Anterior cingulate cortex (tissue), 58 donors: ENCODE measurements at places on chromosomes 7 and 10.

GRCh38 chr7:74633451-74633921, 24.0 kb upstream of the GTF2I start:
- DNase-seq: no peak

GRCh38 chr10:6542999-6543430, 37.1 kb downstream of the PRKCQ start:
- no peak for DNase-seq

DNA sequence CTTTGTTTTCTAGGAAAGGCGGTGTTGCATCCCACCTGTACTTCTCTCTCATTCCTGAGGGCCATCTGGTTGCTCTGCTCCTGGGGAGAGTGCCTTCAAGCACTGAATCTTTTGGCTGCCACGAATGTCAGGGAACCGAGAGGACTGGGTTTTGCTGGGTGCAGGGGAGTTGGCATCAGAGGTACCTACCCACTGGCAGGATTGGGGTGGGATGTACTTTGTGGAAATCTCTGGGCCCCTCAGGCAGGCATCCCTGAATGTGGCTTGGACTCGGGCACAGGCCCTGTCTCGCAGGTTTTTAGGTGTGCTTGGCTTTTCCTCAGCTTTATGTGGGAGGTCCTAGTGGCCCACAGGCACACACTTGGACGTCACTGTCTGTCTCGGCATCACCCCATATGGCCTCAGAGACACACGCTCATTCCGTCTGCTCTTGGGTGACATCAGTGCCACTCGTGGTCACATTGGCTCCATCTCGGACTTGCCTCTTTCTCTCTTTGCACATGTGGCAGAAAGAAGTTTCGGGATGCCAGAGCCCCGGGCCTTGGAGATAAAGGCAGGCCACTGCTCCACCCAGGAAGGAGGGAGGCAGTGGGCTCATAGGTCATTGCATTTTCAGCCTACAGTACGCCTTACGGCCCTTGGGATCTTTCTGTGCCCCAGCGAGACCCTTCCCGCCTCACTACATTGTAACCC, 325.6 kb downstream of the ZNF716 start:
- no peak for DNase-seq

- DNase-seq: no peak
These were observed 1407.5 kb upstream of the LRRTM3 start for GRCh38 chr10:65518379-65518778.

- no peak for DNase-seq
These were observed 15.5 kb downstream of the WDR86 start for GRCh38 chr7:151394076-151395035.

DNA sequence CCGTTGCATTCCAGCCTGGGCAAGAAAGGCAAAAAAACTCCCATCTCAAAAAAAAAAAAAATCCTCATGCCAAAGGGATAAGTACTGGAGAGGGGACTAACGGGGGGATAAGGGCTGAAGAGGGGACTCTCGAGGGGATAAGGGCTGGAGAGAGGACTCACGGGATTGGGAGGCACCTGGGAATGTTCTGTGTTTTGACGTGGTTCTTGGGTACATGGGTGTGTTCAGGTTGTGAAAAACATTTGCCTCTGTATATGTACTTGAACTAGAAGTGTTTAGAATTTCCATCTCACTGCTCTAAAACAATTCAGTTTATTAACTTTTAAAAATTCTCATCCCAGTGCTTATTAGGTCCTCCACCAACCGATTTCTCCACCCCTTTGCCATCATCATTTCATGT, 4.5 kb downstream of the FKBP6 start:
- no peak for DNase-seq

GRCh38 chr10:109988212-109988596, 19.6 kb upstream of the ADD3 start:
- no peak for DNase-seq

DNA sequence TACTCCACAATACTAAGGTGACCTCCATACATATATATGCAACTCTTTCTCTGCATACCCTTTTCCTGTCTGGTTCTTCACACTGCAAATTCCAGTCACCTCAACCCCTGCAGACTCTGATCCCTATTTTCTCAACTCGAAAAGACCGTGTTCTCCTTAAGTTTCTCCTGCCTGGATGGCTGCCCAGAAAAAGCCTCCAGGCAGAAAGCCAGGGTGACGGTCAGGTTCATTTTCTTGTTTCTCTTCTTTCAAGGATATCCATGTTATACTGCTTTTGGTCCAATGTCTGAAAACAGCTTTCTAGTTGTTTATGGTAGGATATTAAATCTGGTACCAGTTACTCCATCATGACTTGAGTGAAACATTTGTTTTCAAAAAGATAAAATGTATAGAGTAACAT, 267.8 kb upstream of the MYO3A start:
- DNase-seq: no peak
